ENCODE measurements at places on chromosomes 3 and 15.

- no peak for DNase-seq
Measured at GRCh38 chr15:48096813-48097212, 24.0 kb upstream of the SLC24A5 start.

DNA sequence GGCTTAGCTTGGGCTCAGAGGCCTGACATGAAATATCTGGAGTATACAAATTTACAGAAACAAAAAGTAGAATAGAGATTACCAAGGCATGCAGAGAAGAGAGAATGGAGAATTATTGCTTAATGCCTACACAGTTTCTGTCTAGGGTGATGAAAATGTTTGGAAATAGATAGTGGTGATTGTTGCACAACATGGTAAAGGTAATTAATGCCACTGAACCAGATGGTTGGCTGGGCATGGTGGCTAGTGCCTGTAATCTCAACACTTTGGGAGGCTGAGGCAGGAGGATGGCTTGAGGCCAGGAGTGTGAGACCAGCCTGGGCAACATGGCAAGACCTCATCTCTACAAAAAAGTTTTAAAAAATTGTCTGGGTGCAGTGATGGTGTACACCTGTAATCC is 46.6 kb upstream of the OSBPL11 start:
- DNase-seq = no peak

DNA sequence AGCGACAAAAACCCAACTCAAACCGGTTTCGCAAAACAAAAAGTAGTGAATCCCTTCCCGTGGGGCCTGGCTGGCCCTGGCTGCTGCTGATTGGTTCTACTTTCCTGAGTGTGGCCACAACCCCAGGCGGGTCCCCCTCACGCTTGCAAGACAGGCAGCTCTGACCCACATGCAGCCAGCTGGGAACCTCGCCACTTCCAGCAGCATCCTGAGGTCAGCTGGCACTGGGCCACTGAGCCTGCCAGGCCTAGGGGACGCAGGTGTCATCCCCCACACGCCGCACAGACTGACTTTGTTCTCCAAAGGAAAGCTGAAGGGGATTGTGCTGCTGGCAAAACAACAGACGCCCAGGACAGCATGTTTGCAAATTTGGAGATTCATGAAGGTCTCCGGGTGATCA is 111.1 kb downstream of the TPRA1 start:
- no peak for DNase-seq

DNA sequence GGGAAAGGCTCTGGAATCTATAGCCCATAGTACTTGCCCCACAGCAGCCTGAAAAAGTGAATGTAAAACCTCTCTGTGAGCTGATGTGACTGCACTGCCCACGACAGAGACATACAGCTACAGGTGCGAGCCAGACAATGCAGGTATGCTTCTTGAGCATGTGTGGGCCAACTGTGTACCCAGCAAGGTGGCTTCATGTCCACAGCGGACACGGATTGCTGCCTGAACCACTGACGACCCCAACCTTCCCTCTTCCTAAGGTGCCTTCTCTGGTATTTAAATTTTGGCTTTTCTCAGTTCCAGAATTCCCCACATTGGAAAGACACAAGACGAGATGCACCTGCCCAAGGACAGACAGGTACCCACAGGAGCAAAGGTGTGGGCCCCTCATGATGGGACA is 65.8 kb downstream of the SCN5A start:
- no peak for DNase-seq
